Activated CD8-positive, alpha-beta memory T cell treated with anti-CD3 and anti-CD28 coated beads for 1 hour (primary cell): ENCODE measurements at places on chromosomes 3 and 15.

DNA sequence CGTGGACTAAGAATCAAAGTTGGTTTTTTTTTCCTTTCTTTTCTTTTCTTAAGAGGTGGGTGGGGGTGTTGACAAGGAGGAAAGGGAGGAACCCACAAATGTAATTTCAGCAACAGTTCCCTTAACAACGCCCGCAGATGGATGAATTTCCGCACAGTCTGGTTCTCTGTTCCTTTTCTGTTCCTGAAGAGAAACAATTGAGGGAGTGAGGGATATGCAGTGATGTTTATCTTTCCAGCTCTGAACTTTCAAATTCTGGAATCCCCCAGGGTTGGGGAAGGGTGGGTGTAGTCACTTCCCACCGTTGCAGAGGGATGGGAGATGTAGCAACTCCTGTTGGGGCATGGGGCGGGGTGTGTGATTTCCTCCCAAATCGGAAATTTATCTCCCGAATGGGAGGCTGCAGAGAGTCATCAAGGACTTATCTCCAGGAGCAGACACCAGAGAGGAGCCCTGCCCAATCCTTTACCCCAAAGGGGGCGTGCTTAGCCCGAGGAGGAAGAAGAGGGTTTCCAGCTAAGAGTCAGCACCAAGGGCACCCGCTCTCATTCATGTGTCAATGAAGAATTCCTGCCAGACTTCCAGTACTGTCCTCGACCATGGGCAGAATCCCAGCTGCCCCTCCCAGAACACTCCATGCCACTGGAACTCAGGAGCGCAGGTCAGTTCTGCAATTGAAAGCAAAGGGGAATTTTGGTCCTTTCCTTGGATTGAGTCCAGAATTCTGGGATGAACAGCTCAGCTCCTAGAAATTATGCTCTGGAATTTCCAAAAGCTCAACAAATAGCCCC lies 35.0 kb upstream of the CFAP161 start:
- DNase-seq = no peak

- no peak for DNase-seq
Observed at GRCh38 chr3:16286751-16287543, 21.9 kb downstream of the OXNAD1 start.

- DNase-seq = no peak
Observed at GRCh38 chr15:27851858-27852210, 247.3 kb downstream of the OCA2 start.

- DNase-seq = no peak
Observed at GRCh38 chr3:66485291-66485968, 15.4 kb downstream of the LRIG1 start.

- no peak for DNase-seq
Observed at GRCh38 chr3:58130591-58130990, 80.2 kb downstream of the DNASE1L3 start.

DNA sequence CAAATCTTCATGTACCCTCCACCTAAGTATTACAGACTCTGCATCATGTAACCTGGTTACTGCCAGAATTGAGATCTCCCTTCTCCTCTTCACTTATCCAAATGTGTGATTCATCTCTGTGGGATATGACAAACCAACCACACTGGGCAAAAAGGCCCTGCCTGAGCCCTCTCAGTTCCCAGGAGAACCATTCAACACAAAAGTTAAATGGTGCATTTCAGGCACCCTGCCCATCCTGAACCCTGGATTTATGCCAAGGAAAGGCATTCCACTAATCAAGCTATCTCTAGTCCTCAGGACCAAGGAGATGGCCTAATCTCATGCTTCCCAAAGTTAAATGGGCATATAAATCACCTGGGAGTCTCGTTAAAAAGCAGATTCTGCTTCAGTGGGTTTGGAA lies 108.5 kb downstream of the TNIK start:
- no peak for DNase-seq

- DNase-seq = no peak
Observed at GRCh38 chr3:116064646-116065045, 380.6 kb downstream of the LSAMP start.

DNA sequence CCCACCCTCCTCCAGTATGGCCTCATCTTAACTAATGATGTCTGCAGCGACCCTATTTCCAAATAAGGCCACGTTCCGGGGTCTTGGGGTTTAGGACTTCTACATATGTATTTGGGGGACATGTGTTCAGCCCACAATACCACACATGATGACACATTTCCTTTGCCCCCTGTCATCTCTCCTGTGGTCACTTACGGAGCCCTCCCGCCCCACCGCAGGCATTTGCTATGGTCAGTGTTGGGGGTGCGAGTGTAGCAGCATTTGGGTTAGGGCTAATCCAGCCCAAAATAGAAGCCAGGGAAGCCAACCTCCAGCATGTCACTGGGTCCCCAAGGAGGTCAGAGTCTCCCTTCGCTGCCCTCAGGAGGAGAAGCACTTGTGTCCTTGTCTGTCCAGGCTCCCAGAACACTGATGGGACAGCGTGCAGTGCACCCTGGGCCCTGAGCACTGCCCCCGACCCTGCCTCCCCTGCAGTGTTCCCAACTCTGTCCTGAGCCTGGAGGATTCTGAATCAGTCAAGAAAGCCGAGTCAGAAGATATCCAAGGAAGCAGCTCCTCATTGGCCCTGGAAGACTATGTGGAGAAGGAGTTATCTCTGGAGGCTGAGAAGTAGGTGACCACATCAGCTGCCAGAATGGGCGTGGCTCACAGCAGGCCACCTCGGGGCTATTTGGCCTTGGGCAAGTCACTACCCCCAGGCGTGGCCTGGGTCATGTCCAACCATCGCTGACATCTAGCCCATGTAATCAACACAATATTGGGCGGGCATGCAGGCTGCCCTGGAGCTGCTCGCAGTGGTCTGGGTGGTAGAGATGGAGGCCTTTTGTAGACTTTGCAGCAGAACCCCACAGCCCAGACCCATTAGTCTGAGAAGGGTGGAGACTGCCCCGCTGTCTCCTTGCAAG lies 46.9 kb upstream of the FGD5 start:
- DNase-seq = no peak
